A172 (cell line): ENCODE measurements at places on chromosomes 4 and X.

DNA sequence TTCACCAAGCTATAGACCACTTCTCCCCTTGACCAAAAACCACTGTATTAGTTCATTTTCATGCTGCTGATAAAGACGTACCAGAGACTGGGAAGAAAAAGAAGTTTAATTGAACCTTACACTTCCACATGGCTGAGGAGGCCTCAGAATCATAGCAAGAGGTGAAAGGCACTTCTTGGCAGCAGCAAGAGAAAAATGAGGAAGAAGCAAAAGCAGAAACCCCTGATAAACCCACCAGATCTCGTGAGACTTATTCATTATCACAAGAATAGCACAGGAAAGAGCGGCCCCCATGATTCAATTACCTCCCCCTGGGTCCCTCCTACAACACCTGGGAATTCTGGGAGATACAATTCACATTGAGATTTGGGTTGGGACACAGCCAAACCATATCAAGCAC is 97.8 kb downstream of the DOCK11 start:
- DNase-seq: no peak

DNA sequence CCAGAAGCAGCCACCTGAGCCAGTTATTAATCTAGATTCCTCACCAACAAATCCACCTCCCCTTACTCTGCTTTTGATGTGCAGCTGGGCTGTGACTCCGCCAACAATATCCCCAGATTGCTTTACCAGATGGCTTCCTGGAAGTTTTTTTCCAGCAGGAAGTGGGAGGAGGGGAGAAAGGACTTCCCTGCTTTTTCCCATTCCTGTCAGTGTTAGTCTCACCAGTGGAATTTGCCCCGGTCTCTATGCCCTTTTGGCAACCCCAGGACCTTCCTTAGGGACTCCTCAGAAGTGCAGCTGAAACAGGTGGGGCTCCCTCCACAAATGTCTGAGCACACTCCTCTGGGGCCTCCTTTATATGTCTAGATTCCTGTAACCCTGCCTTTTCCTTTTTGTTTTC is 465.2 kb upstream of the IGFBP7 start:
- DNase-seq: no peak

GRCh38 chrX:19869193-19869592 is 18.2 kb downstream of the SH3KBP1 start:
- DNase-seq: no peak

DNA sequence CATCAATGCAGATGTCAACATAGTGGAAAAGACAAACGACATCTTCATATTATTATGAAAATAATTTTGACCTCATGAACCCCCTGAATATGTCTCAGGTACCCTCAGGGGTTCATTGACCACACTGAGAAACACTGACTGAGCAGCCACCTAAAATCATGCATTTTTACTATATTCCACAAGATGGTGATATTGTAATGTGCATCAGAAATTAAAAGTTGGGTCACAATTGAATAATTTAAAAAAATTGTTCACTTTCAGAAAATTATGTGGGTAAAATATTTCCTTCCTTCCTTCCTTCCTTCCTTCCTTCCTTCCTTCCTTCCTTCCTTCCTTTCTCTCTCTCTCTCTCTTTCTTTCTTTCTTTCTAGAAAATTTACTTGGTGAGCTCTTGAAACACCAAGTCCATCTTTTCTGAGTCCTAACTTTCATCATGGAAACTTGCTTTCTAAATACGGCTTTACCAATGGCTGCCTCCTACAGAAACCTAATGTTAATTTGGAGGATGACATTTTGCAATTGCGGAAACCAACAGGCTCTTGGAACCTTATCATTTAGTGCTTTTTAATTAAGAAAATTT is 103.6 kb downstream of the RTL3 start:
- DNase-seq: no peak

- DNase-seq: peak; percentile 73
Measured at GRCh38 chr4:55906989-55907388, 41.8 kb upstream of the CEP135 start.

- peak; percentile 39 for DNase-seq
Measured at GRCh38 chr4:80365928-80366327, 30.4 kb downstream of the CFAP299 start.

DNA sequence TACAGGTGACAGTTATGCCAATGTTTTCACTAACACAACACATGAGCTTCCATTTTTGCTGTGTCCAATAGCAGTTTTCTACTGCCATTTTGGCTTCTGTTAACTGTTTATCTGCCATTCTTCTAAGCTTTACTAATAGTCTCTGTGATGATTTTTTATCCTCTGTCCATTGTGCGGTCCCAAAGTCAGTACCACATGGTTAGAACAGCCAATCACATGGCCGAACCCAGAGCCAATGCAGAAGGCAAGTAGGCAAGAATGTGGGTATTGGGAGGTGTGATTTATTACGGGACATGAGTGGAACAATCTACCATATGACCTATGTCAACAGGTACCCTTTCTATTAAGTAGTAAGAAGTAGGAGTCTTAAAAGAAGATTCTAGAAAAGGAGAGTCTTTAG is 61.5 kb downstream of the GRIA2 start:
- DNase-seq: no peak

DNA sequence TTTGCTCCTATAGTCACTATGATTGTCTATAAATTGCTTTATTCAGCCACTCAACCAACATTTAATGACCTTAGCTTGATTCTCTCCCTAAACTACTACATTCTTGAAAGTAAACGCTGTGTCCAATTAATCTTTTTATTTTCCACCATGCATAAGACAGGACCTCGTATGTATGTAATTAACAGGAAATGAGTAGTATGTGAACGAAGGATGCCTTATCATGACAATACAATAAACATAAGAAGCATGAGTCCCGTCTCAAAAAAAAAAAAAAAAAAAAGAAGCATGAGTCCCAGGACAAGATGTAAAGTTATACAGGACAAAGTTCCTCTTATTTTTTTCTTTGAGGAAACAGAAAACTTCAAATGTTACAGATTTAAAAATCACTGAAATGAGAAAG is 92.5 kb downstream of the PPP3CA start:
- DNase-seq: no peak

DNA sequence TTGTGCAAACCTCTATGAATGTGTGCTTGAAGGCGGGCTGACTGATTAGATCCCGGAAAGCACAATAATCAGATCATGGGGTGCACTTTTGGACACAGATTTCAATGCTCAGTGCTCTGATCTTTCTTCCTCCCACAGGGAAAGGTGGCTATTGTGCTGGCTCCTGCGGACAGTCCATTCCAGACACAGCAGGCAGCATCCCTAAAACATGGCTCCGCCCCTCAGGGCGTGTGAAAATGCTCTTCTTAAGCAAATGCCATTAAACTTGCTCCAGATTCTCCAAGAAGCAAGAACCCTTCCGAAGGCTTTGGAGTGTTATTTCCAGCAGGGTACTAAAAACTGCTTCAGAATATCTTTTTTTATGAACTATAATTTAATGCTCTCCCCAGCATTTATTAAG is 100.0 kb downstream of the SLC2A9 start:
- DNase-seq: no peak

DNA sequence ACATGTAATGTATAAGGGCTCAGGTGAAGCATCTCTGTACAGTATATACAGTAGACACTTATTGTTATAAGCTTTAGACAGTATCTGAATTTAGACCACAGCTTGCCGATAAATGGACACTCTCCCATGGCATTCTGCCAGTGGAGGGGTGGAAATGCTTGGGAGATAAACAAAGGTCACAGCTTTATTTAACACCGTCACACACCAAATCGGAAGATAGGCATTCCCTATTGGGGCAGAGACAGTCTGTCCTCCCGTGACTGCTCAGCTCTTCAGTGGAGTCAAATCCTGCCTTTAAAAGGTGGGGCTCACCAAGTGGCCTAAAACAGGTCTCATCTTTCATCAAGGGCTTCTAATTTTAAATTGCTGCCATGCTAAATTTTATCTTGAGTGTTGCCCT is 178.8 kb downstream of the CAMK2D start:
- no peak for DNase-seq

- DNase-seq: no peak
Measured at GRCh38 chr4:52014903-52015302, 5.3 kb downstream of the LRRC66 start.

GRCh38 chr4:156085100-156085499 is 131.4 kb upstream of the CTSO start:
- DNase-seq: no peak

GRCh38 chr4:57499786-57500185 is 389.6 kb upstream of the IGFBP7 start:
- DNase-seq: peak; percentile 79

DNA sequence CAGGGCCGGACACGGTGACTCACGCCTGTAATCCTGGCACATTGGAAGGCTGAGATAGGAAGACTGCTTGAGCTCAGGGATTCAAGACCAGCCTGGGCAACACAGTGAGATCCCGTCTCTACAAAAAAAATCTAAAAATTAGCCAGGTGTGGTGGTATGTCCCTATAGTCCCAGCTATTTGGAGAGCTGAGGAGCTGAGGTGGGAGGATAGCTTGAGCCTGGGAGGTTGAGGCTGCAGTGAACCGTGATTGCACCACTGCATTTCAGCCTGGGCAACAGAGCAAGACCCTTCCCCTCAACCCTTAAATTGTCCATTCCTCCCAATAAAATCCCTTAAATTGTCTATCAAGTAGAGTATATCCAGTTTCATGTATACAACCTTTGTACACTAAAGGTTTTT is 17.0 kb downstream of the OTUD6A start:
- no peak for DNase-seq

- DNase-seq: peak; percentile 1
Measured at GRCh38 chrX:41604766-41605543, 83.8 kb upstream of the GPR34 start.

- DNase-seq: no peak
Measured at GRCh38 chr4:48350871-48351270, 9.5 kb downstream of the SLAIN2 start.

GRCh38 chr4:10861036-10861435 is 176.5 kb upstream of the CLNK start:
- no peak for DNase-seq

GRCh38 chr4:140884431-140885058 is 128.4 kb upstream of the TBC1D9 start:
- DNase-seq: peak; percentile 72

GRCh38 chr4:24456431-24456830 is 127.9 kb downstream of the DHX15 start:
- DNase-seq: no peak

- DNase-seq: peak; percentile 85
Measured at GRCh38 chrX:12988797-12989196, 13.9 kb downstream of the TMSB4X start.

DNA sequence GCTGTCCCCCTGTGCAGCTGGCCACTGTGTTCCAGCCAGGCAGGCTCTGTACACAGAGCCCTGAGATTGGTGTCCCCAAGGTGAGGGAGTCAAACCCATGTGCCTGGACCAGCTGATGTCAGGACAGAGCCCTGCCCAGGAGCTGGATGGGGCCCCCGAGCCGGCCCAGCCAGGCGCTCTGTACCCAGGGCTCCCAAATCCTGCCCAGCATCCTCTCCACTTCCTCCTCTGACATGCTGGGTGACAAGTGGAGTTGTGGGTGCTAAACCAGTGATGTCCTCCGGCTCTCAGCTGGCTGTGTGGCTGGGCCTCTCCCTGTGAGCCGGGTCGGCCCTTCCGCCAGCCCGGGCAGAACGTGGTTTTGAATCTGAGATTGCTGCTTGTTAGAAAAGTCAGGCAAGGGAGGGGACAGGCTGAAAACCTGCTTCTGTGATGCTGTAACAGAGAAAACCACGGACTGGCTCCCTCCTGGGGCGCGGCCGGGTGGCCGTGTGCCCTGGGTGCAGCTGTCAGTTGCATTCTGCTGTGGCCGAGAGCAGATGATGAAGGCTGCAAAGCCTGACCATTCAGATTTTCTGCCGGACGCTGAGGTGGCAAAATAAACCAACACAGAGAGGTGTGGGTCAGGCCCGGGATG is 7.9 kb upstream of the CPLX1 start:
- peak; percentile 29 for DNase-seq

GRCh38 chr4:182876427-182876826 is 40.8 kb downstream of the DCTD start:
- DNase-seq: no peak

- DNase-seq: no peak
Measured at GRCh38 chr4:6964858-6965257, 55.2 kb downstream of the TBC1D14 start.

GRCh38 chr4:99383833-99384392 is 31.4 kb upstream of the ADH1C start:
- DNase-seq: no peak

DNA sequence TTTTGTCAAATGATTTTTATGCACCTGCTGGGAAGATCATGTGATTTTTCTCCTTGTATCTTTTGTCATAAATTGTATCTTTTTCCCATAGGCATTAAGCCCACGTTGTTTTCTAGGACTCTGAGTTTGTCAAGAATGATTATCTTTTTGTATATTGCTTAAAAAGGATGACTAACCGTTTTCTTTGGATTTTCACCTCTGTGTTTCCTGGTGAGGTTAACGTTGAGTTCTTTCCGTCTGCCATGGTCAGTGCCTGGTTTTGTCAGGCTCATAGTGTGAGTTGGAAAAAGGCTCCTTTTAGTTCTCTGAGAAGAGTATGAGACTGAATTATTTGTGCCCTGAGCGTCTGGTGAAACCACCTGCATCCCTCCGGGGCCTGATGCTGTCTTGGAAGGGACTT is 21.9 kb downstream of the PCGF3 start:
- no peak for DNase-seq

DNA sequence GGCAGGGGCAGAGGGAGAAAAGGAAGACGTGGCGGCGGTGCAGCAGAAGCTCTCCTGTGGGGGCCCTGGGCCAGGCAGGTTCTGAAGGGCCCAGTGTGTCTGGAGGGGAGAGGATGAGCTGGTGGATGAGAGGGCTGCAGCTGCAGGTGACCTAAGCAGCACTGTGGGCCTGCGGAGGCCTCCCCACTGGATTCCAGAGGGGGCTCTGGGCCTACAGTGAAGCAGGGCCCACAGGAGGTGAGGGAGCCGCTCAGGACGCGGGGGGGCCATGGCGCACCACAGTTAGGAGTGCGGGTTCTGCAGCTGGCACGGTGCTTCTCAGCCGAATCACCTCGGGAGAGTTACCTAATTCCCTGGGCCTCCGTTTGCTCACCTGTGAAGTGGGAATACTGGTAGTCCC is 10.5 kb downstream of the ABLIM2 start:
- DNase-seq: no peak

GRCh38 chr4:94595880-94596483 is 144.2 kb downstream of the PDLIM5 start:
- peak; percentile 35 for DNase-seq

DNA sequence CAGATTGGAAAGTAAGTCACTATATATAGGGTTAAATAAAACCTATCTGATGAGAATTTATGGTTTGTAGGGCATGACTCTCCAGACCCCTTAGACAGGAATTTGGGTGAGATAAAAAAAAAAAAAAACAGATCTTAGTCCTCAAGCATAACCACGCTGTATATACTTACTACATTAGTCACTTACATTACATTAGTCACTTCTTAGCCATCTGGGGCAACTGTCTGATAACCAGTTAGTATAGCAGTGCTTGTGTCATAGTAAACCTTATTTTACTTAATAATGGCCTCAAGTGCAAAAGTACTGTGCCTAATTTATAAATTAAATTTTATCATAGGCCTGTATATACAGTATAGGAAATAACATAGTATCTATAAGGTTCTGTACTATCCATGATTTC is 60.2 kb upstream of the RPS6KA6 start:
- peak; percentile 0 for DNase-seq

- DNase-seq: no peak
Measured at GRCh38 chr4:172898715-172899114, 269.9 kb upstream of the GALNT7 start.
